Activated CD8-positive, alpha-beta memory T cell treated with anti-CD3 and anti-CD28 coated beads for 48 hours (primary cell): ENCODE measurements at places on chromosomes 4 and X.

DNA sequence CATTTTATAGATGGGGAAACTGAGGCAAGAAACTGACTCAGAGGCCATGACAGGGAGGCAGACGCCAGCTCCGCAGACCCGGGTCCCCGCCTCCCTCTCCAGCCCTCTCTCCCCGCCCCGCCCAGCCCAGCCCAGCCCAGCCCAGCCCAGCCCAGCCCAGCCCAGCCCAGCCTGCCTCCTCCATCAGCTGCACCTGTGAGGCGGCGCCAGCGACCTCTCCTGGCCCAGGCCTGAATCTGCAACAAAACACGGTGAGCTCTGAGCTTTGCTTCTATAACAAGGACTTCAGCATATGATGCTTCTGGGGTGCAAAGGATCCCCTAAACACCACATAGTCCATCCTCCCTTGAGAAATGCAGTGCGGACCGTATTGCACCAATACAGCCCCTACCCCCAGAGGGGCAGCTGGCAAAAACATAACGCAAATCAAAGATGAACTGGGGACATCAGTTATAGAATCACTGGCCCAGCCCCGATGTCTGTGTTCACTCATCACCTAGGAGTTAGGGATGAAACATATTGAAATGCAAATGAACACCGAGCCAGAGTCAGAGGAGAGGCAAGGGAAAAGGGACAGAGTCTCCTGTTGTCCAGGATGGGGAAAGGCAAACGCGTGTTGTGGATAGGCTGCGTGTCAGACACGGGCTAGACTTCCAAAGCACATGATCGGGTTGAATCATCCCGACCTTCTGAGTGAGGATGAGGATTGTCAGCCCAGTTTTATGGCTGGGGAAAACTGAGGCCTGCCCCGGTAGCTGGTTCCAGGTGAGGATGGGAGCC, 216.1 kb upstream of the PSAPL1 start:
- DNase-seq, result no peak

- no peak for DNase-seq
These were observed 172.1 kb upstream of the MAGEE2 start for GRCh38 chrX:75957107-75957610.

DNA sequence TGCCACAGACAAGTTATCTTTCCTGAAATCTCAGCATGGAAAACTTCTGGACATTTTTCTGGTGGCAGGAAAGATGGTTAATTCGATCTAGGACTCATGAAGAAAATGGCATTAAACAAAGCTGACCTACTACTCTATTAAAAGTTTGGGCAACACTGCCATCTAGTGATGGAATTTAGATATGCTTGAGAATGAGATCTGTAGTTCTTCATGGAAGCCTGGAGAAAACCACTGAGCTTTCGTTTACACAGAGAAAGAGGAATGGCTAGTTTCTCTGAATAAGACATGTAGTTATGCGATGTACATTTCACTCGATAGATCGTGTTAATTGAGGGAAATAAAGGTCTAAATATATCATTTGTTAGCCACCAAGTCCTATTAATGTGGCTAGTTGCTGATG, 51.7 kb upstream of the CHRDL1 start:
- DNase-seq, result no peak

DNA sequence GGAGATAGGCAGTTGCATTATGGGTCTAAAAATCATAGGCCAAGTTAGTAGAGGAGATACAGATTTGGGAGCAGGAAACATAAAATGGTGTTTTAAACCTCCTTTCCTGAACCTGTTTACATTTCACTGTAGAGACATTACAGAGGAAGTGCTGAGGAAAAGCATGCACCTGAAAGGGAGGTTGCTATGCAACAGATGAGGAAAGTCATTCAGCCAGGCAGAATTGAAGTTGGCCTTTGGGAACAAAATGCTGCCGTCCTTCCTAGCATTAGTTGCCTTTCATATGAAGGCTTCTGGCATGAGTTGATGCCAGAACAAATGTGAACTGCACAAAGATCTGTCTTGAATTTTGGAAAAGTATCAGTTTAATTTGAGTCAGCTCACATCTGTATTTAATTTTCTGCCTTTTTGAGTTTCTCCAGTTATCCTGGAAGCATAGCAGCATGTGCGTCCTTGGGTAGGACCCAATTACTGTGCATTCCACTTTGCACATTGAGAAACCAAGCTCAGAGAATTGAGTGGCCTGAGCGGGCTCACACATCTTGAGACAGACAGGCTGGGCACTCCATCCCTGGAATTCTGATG, 38.2 kb downstream of the MAGED1 start:
- DNase-seq, result no peak

GRCh38 chrX:11398139-11398538, 104.9 kb downstream of the AMELX start:
- no peak for DNase-seq

DNA sequence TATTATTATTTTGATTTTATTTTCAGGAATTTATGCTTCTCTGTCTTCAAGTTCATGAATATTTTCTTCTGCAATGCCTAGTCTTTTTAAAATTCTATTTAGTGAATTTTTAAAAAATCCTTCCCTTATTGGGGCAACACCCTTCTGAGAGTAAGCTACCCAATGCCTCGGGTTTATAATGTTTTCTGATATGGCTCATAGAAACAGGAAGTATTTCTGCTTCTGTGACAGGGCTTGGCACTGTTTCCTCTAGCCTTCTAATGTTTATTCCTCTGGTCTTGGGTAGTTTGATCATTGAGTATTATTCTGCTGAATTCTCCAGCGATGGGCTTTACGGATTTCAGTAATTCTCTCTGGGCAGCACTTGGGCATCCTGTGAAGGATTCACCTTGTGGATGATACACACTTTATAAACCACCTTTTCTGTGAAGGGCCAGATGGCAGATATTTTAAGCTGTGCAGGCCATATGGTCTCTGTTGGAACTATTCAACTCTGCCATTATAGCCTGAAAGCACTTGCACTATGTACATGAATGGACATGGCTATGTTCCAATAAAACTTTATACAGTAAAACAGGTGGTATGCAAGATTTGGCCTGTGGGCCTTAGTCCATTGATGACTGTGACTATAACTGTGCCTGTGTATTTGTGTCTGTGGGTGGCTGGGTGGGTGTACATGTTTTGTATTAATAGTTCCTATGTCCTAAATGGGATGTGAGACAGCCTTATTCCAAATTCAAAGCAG, 95.9 kb upstream of the FAT1 start:
- no peak for DNase-seq

DNA sequence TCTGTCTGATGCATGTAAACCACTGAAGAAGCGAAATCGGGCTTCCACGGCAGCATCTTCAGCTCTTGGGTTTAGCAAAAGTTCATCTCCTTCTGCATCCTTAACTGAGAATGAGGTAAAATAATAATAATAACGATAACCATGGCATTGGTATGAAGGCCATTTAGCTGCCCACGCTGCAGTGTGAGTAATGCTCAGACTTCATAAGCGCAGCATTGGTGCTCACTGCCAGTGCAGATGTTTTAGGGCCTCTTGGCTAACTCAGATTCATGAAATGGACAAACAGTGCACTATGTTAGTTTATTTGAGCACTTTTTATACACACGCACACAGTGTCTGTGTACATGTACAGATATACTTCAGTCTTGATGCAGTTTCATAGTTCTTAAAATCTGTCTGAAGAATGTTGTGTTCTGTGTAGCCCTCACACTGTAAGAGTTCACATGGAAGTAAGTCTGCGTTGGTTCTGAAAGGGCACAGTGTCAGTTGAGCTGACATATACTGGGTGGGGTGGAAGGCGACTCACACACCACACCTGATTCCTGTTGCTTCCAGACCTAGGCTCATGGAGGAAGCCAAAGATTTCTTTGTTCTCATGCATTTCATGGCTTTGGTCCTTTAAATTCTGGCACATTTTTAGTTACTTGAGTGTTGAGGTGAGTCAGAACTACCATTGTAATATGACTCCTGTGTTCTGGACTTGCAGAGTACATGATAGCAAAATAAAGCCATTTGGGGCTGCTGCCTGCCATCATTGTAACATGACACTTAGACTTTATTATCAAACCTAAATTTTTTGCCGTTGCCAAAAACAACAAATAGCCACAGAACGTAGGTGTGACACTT, 68.7 kb downstream of the NSD2 start:
- DNase-seq, result no peak

DNA sequence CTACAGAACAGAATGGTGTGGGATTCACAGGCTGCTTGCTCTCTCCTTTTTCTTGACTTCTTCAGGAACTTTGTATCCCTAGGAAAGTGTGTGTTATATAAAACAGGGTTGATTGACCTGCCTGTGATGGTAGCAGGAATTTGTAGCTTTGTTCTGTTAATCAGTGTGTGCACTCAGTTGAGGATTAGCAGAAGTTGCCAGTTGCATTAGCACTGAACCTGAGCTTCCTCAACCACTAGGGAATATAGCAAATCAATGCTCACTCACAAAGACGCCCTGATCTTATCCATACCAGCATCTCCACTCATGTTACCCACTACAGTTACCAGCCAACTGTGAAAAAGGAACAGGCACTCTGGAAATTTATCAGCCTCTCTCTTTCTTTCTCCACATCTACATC, 319.1 kb upstream of the EMCN start:
- no peak for DNase-seq

GRCh38 chrX:130300010-130300282, 31.2 kb upstream of the ZNF280C start:
- DNase-seq, result no peak
